CD4-positive, alpha-beta T cell treated with Interleukin-21 for 1 hour (primary cell): ENCODE measurements at places on chromosomes 7 and 10.

GRCh38 chr10:94279835-94280709, 82.7 kb downstream of the NOC3L start:
- DNase-seq = peak; percentile 34

- DNase-seq = no peak
Observed at GRCh38 chr10:122637376-122637775, 62.3 kb downstream of the C10orf120 start.

- DNase-seq = no peak
Observed at GRCh38 chr7:105690325-105690945, 109.1 kb upstream of the EFCAB10 start.

DNA sequence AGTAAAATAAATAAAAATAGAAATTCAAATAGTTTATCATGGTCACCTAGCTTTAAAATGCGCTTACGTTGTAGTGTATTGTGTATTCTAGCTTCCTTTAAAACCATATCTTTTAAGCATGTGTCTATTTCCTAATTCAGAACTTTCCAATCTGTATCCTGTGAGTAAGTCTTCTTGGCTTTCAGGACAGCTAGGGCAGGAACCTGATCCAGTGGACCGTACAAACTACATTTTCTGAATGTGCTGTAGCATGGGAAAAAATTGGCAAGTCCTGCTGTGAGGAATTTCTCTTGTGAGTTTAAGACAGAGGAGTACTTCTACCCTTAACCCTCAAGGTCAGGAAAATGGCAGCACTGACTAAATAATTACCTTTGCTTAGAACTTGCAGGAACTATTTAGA, 12.1 kb downstream of the OPN1SW start:
- DNase-seq = no peak

DNA sequence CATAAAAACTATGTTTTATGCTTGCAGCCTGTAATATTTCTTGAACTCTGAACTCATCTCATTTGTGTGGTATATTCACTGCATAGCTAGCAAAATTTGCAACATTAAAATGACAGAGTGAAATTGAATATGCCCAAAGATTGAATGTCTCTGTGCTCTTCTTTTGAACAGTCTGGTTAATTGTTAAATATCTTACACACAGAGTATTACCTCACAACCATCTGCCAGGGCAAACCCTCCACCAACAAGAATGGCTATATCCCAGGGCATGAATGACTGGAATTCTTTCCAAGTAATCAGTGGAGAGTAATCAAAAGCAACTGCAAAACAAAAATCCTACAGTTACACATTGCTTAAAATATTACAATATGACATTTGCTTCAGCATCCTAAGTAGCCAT, 76.9 kb downstream of the SLC13A1 start:
- no peak for DNase-seq
